ENCODE measurements at places on chromosomes 2 and 18.

GRCh38 chr18:31093880-31094279 is 8.3 kb downstream of the DSC2 start:
- DNase-seq: no peak

GRCh38 chr2:122255924-122256323 is 500.5 kb downstream of the TSN start:
- peak; percentile 87 for DNase-seq

GRCh38 chr2:29615183-29615582 is 306.2 kb downstream of the ALK start:
- no peak for DNase-seq

DNA sequence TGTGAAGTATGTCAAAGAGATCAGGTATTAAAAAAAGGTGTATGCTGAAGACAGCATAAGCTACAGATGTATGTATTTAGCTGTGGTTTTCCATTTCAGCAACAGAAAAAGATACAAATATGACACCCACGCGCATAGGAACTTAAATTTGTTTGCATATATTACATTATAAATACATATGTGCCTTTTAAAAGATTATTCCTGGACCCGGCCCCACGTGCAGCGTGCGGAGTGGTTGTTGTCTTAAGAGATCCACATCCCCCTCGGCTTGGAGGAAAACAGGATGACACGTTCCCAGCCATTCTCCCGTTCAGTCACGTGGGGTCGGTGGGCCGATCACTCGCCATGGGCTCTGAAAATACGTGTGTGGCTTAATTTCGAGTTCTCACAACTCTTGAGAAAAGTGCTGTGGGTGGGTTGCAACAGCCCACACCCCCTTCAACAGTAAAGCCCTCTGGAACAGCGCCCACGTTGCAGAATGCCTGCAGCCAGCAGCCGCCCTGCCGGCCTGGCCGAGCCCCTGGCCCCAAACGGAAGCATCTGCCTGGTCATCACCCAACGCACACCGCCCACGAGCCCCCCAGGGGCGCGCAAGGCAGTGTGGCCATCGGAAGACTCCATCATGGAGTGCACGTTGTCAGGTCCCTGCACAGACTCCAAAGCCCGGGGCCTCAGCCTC is 18.6 kb upstream of the KCNG2 start:
- no peak for DNase-seq

GRCh38 chr2:171447675-171448074 is 13.6 kb downstream of the DCAF17 start:
- no peak for DNase-seq

DNA sequence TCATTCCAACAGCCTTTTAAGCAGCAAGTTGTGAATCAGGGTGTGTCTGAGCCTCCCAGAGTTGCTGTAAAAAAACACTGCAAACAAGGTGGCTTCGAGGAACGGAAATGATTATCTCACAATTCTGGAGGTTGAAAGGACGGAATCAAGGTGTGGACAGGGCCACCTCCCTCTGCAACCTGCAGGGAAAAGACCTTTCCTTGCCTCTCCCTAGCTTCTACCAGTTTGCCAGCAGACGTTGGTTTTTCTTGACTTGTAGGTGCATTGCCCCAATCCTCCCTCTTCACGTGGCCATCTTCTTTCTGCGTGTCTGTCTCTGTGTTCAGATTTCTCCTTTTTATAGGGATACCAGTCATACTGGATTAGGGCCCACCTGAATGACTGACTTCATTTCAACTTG is 24.8 kb upstream of the TMEM131 start:
- DNase-seq: no peak

DNA sequence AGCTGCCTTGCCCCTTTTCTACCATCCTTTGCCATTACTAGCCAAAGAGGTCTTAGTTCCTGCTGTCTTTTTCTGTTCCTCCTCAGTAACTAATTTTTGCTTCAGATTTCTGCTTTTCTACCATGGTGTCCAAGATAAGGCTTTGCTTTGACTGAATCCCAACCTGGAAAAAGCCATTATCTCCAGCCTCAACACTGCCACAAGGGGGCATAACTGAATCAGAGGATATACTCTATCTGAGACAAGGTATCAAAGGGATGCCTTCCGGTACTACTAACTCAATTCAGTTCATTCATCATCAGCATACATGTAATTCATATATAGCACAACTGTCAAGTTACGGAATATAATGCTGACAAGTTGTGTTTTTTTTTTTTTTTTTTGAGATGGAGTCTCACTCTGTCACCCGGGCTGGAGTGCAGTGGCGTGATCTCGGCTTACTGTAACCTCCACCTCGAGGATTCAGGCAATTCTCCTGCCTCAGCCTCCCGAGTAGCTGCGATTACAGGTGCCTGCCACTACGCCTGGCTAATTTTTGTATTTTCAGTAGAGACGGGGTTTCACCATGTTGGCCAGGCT is 11.4 kb downstream of the OSGEPL1 start:
- no peak for DNase-seq

GRCh38 chr2:10163498-10164486 is 41.3 kb downstream of the RRM2 start:
- no peak for DNase-seq

GRCh38 chr18:63233334-63233733 is 86.2 kb downstream of the BCL2 start:
- no peak for DNase-seq

DNA sequence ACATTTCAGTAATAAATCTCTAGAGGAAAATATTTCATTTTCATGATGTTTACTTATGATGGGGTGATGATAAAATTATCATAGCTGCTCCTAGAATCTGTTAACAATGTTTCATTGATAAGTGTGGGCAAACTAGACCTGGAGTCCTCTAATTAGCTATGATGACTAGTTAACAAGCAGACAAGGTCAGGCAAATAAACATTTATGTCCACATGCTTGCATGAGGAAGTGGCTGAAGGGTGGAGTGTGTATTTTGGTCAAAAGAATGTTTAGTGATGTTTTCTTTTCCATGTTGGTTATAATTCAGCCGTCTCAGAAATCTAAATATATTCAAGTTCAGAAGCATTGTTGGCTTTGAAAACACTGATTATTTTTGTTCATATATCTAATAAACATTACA is 99.9 kb upstream of the FN1 start:
- DNase-seq: no peak

- DNase-seq: no peak
These were observed 136.9 kb downstream of the PTGR3 start for GRCh38 chr18:75071866-75072671.

DNA sequence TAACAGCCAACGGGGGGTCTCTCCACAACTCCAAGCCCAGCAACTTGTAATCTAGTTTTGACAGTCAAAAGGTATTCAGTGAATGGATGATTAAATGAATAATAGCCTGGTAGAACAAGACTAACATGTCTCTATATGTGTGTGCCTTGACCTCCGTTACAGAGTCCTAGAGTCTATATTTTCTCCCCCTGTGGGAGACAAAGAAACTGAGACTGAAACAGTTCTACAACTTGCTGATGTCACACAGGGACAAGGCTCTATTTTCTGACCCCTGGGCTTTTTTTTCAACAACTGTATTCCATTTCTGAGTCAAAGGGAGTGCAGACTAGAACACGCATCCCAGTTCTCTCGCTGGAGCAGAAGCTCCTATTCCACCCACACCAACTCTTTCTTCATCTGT is 223.6 kb upstream of the AGAP1 start:
- no peak for DNase-seq

- no peak for DNase-seq
These were observed 302.4 kb downstream of the CLIP4 start for GRCh38 chr2:29417630-29418029.

DNA sequence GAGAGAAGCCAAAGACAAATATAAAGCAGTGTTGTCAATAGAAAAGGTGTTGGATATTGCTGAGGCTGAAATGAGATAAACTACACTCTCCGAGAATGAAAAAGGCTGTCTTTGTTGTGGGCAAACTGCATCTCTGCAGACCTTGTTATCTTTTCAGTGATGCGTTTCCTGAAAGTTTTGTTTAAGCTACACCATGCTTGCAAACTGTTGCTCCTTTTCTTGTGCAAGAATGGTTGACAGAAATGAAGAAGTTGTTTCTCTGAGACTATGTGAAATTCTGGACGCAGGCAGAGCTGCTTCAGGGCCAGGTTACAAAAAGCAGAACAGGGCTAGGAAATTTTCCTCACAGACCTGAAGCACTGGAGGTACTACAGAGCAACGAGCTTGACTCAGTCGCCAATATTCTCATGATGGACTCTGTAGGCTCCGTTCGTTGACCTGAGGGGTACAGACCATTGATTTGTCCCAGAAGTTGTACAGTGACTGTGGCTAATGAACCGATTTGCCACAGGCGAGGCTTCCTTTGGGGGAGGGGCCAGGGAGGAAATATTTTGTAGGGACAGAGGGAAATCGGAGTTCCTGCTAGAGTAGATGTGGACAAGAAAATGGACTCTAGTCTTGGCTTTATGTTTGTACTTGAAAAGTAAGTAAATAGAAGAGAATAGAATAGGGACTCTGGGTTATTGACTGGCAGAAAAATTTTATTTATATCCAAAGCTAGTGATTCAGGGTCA is 3.5 kb upstream of the ATL2 start:
- DNase-seq: no peak

GRCh38 chr2:64262071-64262470 is 117.9 kb upstream of the PELI1 start:
- no peak for DNase-seq

DNA sequence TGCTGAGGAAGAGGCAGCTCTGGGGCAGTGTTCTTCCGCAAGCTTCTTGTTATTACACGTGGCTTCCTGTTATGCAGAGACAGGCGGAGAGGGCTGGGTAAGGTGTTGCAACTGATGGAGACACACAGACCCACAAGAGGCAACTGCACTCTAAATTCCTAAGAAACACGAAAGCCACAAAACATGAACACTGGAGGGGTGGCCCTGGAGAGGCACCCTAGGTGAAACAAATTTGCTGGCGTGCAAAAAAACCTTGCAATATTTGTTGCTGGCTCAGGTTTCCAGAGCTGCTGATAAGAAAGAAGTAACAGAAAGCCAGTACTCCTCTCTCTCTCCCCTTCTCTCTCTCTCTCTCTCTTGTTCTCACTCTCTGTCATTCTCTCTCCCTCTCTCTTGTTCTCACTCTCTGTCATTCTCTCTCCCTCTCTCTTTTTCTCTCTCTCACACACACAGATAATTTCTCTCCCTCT is 31.8 kb downstream of the ARHGAP25 start:
- DNase-seq: no peak

DNA sequence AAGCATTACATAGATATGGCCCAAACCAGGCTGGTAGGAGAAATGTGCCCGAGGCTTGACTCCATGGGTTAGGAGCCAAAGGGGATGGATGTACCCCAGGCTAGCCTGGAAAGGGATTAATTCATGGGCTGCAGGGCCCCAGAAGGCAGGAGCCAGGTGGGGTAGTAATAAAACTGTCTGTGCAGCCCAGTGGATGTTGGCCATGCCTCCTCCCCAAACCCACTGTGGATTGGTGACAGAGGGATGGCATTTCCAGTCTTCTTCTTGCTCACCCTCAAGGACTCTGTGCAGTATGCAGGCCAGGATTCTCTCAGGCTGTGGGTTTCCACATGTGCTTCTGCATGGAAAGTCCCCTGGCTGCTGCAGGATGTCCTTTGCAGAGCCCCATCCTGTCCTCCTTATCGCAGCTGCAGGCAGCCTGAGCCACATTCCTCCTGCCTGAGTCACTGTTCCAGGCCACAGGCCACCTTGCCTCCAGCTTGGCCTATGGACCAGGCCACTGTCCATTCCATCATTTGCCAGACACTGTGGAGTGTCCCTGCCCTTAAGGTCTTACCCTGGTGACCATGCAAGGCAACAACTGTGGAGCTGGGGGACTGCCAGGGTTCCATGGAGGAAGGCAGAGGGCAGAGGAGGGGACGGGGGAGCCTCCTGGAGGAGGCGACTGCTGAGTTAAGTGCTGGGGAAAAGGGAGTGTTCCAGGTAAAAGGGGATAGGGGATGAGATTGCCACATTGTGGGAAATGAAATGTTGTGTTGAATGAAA is 38.9 kb downstream of the INO80C start:
- peak; percentile 90 for DNase-seq

DNA sequence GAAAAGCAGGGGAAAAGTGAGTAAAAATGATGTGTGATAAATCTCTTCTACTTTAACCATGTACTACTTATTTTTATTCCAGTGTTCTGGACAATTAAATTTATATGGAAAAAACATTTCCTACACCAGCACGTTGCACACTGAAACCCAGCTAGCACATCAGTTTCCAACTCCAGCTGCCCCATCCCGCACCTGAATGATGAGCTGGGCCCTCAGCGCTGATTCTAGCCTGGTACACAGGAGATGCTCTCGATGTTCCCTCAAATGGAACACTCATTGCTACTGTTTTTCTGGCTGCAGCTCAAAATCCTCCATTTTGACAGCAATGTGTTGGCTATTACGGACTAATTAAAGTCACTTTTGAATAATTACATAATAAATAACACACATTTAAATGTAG is 783.1 kb upstream of the FSHR start:
- no peak for DNase-seq

GRCh38 chr18:48157956-48158355 is 227.5 kb upstream of the SMAD2 start:
- no peak for DNase-seq

DNA sequence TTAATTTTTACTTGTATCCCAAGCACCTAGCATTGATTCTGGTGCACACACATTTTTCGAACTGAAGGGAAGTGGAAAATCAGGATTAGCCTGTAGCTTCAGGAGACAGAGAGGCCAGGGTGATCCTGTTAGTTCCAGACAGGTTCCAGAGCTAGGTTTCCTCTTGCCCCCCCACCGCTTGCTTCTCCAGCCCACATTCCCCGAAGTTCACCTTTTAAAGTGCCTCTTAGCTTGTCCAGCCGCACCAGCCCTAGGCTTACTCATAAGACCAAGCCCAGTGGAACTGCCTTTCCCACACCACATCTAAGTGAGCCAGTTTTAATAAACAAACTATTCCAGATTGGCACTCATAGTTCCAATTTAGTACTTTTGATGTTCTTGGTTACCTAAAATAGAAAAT is 898.6 kb upstream of the KLHL29 start:
- DNase-seq: no peak

DNA sequence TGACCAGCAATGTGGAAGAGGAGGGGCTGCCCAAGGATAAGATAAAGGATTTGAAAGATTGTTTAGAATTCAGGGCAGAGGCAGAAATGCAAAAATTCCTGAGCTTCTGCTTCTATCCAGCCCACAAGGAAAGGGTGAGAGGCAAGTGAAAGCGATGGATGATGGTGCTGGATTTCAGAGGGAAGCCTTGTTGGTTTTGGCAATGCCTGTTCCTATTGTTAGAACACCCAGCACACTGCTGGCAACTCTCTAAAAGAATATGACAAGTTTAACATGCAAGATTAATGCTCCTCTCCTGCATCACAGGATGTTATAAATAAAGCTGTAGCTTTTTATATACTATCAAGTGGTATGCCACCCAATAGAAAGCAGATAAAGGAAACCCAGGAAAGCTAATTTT is 92.6 kb downstream of the ZNF385B start:
- no peak for DNase-seq

All from SW 1271 (cell line).